ENCODE measurements at places on chromosomes 13 and 19.

DNA sequence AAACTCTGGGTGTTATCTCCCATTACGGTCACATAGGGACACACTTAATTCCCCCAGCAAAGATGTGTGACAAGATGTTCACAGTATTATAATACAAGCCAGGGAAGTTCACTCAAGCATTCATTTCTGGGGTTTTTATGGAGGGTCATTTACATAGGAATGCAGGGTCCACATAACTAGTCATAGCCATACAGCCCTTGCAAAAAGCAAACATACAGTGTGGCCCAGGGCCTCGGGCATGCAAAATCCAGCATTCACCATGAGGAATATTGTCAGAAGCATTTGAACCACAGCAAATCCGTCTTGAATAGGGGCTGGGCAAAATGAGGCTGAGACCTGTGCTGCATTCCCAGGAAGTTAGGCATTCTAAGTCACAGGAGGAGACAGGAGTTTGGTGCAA is 13.0 kb upstream of the ZNF460 start:
- DNase-seq: no peak

- DNase-seq: no peak
Measured at GRCh38 chr19:1018393-1018792, 2.5 kb downstream of the TMEM259 start.

- DNase-seq: no peak
Measured at GRCh38 chr13:37446503-37446902, 152.1 kb downstream of the POSTN start.

- no peak for DNase-seq
Measured at GRCh38 chr19:4371247-4372164, 28.1 kb downstream of the MPND start.

DNA sequence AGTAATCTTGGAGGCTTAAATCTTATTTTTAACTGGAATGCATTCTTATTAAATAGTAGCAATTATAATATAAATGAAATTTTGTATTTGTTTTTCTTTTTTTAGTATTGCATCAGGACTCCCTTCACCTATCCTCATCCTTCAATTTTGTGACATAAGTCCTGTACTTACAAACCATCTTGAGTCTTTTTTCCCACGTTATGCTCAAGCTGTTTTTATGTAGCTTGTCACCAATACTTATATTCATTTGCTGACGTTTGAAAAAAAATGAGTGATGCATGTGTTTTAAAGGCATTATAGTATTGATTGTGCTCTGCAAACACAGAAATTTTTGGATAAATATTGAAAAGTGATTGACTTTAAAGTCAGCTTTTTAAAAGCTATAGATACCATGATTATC is 888 bp downstream of the GPR18 start:
- DNase-seq: no peak

DNA sequence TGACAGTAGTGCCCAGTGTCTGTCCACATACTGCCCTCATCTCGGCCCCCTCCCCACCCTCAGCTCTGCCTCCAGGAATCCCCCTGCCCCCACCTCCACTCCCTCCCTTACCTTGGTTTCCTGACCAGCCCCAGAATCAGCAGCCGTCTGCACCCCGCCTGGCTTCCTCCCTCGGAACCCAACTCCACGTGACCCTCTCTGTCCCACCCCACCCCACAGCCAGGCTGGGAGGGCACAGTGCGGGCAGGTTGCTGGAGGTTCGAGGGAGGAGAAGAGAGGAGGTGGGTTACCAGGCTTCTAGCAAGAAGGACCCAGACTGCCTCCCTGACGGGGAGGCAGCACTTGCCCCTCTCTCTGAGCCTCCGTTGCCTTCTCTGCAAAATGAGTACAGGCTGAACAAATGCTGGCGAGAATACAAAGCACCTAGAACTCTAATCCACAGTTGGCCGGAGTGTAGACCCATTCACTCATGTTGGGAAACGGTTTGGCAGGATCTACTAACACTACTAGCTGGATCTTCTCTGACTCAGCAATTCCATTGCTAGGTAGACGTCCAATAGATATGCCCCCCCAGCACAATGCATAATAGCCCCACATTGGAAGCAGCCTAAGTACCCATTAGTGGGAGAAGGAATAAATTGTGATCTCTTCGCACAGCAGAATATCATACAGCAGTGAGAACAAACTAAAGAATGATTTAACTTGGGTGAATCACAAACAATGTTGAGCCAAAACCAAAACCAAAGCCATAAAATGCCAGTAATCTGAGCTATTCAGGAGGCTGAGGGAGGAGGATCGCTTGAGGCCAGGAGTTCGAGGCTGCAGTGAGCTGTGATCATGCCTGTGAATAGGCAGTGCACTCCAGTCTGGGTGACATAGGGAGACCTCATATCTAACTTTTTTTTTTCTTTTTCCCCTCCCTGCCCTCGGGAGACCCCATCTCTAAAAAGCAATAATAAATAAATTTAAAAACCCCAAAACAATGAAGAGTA is at the start of gene RASAL3:
Gene RASAL3, minus strand, starts transcription at position 151 of the 992 bp plus-strand sequence. CDS start 186 bp downstream, outside the sequence.
- no peak for DNase-seq

DNA sequence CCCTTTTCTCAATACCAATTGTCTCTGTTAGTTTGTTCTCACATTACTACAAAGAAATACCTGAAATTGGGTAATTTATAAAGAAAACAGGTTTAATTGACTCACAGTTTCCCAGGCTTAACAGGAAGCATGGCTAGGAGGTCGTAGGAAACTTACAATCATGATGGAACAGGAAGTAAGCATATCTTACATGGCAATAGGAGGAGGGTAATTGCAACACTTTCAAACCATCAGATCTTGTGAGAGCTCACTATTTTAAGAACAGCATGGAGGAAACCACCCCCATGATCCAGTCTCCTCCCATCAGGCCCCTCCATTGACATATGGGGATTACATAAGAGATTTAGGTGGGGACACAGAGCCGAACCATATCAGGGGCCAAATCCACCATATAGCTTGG is 1210.1 kb upstream of the SPRY2 start:
- DNase-seq: no peak

- no peak for DNase-seq
Measured at GRCh38 chr19:43310221-43310620, 40.9 kb upstream of the PSG9 start.

DNA sequence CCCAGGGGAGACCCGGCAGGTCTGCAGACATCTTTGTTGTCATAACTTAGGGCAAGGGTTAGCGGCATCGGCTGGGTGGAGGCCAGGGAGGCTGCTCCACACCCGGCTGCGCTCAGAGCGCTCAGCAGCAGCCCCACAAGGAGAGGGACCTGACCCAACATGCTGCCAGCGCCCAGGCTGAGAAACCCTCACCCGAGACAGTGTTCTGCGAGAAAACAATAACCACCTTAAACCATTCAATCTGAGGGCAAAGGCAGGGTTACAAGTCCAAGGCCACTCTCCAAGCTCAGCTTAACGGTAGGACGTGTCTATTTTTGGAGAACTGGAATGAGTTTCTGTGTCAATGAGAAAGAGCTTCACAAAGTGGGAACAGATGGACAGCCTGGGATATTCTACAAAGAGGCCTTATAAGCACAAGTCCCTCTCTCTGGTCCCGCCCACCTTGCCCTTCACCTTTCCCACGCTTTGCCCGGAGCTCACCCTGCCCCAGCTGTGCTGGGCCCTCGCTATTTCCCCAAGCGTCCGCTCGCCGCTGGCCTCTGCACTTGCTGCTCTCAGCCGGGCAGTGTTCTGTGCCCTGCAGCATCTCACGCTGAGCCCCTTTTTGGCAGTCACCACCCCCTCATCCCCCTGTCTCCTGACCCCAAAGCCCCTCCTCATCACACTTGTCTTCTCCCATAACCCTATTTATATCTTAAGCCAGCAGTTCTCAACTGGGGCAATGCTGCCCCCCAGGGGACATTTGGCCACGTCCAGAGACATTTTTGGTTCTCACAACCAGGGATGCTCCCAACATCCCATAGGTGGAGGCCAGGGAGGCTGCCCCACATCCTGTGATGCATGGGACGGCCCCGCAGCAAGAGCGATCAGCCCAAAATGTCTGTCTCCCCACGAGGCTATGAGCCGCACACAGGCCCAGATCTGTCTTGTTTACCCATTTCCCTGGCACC is 17.6 kb downstream of the PPP1R12C start:
- DNase-seq: no peak

DNA sequence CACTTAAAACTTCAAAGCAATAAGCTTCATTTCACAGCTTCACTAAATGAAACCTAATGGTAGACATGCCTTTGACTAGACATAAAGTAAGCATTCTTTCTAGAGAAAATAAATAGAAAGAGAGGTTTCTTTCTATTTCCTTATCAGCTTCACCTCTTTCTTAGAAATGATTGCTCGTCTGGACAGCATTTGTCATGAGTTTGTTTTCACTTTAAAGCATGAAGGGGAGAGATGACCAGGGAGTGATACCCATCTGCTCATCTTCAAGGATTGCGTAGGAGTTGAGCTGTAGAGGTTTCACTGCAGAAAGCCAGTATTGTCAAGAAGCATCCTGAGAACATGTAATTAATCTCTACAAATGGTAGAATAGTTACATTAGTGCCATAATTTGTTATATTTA is 61.3 kb downstream of the COL4A2 start:
- no peak for DNase-seq

- no peak for DNase-seq
Measured at GRCh38 chr19:35784503-35785338, 9.4 kb downstream of the ARHGAP33 start.

DNA sequence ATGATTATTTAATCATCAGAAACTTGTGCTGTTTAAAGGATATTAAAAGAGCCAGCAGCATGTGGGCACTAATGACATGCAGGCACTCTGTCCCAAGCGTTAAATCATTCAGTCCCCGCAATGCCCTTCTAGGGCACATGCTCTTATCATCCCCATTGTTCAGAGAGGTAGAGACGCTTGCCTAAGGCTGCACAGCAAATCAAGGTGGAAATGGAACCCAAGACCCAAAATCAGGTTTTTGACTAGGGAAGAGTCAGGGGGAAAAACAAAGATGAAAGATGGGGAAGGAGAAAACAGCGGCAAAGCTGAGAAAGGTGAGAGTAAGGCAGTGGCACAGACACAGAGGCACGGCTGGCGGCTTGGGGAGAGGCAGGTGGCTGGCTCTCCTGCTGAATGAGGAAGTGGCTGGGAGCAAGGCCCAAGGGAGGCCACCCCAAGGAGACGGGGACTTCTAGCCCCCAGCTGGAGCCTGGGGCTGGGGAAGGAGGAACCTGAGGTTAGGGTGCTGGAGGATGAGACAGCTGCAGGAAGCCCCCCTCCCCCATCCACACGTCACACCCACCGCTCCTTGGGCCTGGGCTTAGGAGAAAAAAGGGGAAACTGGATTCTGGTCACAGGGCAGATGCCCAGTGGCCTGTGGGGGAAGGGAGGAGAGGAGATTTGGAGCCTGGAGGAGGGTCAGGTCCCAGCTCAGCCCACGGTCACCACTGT is 1.0 kb upstream of the TYROBP start:
- DNase-seq: no peak

- DNase-seq: no peak
Measured at GRCh38 chr19:28208745-28209144, 1004.2 kb downstream of the UQCRFS1 start.

DNA sequence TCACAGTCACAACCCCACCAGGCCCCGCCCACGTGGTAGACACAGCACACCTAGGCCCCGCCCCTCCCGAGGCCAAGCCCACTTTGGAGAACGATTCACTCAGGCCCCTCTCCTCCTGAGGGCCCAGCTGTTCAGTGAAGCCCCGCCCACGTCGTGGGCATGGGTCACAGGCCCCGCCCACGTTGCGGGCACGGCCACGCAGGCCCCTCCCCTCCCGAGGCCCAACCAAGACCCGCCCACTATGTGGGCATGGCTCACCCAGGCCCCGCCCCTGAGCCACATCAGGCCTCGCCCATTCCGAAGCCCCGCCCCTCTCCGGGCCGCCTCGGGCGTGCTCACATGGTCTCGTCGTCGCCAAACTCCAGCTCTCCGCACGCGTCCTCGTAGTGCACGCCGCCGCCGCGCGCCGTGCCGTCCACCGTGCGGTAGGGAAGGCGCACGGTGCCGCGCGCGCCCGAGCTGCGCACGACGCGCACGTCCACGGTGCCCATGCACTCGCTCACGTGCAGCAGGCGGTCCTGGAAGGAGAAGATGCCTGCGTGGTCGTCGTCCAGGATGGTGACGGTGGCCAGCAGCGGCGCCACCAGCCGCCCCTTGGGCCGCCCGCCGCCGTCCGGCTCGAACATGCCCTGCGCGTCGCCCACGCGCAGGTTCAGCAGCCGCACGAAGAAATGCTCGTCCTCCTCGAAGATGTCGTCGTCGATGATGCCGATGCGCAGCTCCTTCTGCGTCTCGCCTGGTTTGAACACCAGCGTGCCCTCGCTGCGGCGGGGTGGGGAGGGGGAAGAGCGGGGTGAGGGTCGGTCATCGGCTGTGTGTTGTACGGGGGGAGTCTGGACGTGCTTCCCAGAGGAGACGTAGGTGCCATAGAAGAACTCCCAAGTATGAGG is 24.0 kb downstream of the SLC8A2 start:
- no peak for DNase-seq

GRCh38 chr13:49374585-49375290 is 69.1 kb downstream of the CAB39L start:
- no peak for DNase-seq

- DNase-seq: peak; percentile 42
Measured at GRCh38 chr19:19461671-19462622, 53.4 kb downstream of the TSSK6 start.

GRCh38 chr13:110593430-110594130 is 21.8 kb upstream of the NAXD start:
- DNase-seq: peak; percentile 2

DNA sequence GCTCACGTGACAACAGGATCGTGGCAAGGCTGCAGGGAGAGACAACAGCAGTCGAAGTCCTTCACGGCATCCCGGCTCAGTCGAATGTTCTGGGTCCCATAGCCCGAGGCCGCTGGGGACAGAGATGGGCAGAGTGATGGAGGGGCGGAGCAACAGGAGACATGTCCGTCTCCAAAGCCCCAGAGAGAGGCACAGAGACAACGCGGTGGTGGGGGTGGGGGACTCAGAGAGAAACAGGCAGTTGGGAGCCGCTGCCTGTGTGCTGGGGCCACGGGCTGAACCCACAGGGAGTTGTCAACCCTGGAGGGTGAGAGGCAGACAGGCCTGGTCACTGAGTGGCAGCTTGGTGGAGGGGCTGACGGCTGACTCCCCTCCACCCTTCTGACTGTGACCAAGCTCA is 20.4 kb downstream of the NOSIP start:
- DNase-seq: no peak

DNA sequence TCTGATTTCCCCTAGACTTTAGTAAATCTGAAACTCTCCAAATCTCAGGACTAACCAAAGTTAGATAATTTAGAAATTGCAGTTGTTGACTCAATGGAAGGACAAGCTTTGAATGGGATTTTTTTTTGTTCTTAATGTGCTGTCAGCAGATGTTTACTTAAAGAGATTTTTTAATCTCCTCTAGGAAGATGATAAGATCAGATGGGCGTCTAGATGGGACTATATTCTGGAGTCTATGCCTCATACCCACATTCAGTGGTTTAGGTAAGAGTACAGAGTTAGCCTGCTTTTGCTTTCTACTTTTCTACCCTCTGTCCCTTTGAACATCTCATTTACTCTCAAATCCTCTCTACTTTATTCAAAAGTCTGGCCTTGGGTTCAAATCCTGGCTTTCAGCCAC is 39.3 kb downstream of the TM9SF2 start:
- no peak for DNase-seq

- DNase-seq: no peak
Measured at GRCh38 chr13:56713656-56714055, 427.1 kb upstream of the PRR20A start.

GRCh38 chr13:43730642-43731041 is 56.1 kb downstream of the ENOX1 start:
- no peak for DNase-seq
